Sigmoid colon (tissue), 7 donors: ENCODE measurements at places on chromosomes 4 and X. TPM values are rescaled to one million over a fixed set of nuclear protein-coding genes. Genes with fewer than 3 reads are reported as not detected.
A peak's percentile ranks its signal among the peaks of the same experiment; 100 is the strongest.

EIF2S3 gene
- total RNA-seq = 134 TPM

DNA sequence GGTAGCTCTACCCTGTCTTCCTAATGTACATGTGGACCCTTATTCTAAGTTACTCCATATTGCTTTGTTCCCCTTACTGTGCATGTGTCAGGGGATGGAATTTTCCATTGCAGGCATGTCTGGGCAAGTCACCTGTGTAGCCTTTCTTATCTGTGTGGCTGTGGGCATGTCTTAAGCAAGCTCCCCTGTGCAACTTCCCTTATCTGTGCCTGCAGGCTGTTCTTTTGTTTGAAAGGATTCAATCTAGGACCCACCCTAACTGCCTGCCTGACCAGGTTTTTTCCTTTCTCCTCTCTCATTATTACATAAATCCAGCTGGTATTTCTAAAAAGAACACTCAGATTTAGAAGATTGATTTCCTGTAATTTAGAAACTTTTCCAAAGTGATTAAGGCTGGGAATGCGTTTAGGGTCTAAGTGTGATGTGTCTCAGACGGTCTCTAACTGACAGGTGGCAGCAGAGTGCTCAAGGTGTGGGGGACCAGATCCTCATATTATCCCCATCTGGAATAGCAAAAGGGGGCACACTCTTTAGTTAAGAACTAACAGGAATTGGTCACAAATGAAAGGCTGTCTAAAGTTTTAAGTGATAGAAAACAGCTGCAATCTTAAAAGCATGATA, 198.9 kb upstream of the PPP1R2C start:
- DNase-seq = no peak

ENOX2 gene
- total RNA-seq = 21.4 TPM

DNA sequence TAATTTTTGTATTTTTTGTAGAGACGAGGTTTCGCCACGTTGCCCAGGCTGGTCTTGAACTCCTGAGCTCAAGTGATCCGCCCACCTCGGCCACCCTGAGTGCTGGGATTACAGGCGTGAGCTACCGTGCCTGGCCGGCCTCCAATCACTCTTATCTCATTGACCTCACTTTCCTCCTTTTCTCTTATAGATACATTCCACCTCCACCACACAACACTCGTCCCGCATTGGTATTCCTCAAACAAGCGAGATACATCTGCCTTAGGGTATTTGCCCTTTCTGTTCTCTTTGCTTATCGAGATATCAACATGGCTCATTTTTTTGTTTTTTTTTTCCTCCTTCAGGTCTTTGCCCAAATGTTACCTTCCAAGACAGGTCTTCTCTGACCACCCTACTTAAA, 1.8 kb upstream of the PRPS1 start:
- no peak for DNase-seq

DNA sequence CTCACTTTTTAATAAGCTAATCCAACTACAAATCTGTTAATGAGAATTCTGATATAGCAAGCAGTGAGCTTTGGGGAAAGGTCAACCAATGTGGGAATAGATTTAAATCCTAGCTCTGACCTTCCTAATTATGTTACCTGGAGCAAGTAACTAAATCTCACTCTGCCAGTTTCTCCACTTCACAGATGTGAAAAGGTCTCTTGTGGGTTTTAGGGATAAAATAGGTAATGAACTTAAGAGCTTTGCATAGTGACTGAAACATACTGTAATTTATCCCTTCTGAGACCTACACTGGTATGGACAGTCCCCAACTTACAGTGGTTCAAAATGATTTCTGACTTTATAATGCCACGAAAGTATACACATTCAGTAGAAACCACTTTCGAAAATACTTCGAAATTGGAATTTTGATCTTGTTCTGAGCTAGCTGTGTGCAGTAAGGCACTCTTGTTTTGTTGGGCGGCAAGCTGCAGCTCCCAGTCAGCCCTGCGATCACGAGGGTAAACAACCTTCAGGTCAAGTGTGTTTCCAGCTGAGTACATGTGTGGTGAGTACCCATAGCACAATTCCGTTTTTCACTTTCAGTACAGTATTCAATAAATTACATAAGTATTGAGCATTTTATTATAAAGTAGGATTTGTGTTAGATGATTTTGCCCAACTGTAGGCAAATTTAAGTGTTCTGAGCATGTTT, 93.7 kb downstream of the ADGRL3 start:
- no peak for DNase-seq

GRCh38 chr4:183541010-183541751, 36.3 kb downstream of the ING2 start:
- DNase-seq = no peak

DNA sequence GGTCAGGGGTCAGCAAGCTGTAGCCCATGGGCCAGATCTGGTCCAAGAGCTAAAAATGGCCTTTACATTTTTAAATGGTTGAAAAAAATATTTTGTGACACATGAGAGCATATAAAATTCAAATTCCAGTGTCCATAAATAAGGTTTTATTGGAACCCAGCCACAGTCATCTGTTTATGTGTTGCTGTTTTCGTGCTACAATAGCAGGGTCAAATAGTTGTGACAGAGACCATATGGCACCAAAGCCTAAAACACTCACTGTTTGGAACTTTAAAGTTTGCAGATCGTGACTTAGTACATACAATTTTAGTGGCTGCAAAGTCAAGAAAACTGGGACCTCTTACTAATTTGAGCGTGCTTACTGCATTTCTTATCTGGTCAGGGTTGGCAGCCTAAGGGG, 29.2 kb downstream of the LAMP2 start:
- no peak for DNase-seq

AMBN gene
- not detected for total RNA-seq

VCX3A gene
- not detected for total RNA-seq

DNA sequence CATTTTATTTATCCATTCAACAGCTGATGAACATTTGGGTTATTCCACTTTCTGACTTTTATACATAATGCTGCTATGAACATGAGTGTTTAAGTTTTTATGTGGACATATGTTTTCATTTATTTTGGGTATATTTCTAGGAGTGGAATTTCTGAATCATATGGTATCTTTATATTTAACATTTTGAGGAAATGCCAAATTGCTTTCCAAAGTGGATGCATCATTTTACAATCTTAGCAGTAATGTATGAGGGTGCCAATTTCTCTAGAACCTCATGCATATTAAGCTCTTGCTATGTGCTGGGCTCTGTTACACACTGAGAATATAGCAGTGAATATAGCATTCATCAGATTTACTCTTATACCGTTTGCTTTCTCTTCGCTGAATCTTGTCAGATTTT, 983.7 kb downstream of the STIM2 start:
- no peak for DNase-seq

GRCh38 chr4:136713140-136713539, 819.2 kb downstream of the PCDH18 start:
- no peak for DNase-seq

DNA sequence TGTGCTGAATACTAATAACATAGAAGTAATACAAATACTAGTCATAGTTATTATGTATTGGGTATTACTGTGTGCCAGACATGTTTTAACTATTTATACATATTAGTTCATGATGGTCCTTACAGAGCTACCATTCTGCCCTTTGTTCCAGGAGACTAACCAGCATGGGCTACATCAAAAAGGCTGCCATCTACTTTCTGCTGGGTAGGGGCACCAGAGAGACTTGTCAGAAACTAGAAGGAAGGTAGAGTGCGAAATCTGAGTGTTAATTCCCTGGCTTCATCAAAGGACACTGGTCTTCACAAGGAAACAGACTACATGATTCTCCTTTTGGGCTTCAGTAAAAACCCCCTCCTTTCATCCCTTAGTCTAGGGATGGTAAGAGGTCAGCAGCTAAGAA, 347.8 kb downstream of the GBA3 start:
- DNase-seq = no peak

GRCh38 chr4:75422998-75423397, 91.2 kb downstream of the RCHY1 start:
- no peak for DNase-seq

DNA sequence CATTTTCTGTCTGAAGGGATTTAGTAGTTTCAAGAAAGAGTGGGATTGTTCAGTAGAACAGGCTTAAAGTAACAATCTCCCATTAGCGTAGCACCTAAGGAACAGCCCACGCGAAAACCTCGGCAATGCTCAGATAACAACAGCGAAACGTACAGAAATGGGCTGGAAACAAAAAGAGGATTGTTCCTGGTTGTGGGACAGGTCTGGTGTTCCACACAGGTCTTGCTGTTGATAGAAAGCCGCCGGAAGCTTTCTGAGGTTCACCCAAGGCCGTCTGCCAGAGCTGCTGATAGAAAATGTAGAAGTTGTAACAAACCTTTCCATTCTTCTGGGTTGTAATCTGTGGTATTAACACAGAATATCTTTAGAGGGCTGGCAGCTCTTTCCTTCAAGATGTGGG, 69.4 kb upstream of the CLCN4 start:
- DNase-seq = no peak

CTAG2 gene
- not detected for total RNA-seq

GRCh38 chr4:170491981-170492380, 402.2 kb upstream of the AADAT start:
- no peak for DNase-seq

DNA sequence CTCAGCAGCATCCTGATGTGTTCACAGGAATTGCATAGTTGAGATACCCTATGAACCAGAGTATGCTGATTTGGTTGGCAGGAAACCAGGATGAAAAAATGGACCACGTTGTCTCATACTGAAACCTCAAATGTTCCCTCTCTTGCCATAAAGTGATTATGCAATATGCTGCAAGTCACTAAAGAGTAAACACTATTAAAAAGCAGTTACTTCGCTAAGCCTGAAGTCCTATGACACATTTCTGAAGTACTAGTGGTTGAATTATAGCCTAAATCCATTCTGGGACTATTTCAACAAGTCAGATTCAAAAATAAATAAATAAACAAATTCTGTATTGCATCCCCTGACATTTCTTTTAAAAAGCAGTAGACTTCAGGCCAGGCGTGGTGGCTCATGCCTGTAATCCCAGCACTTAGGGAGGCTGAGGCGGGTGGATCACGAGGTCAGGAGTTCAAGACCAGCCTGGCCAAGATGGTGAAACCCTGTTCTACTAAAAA, 106.0 kb upstream of the NAP1L5 start:
- peak; percentile 72 for DNase-seq

SCRG1 gene
- 4.8 TPM for total RNA-seq

- DNase-seq = no peak
Observed at GRCh38 chr4:64889906-64890610, 480.8 kb upstream of the TECRL start.

GRCh38 chr4:86482306-86483172, 111.6 kb upstream of the PTPN13 start:
- no peak for DNase-seq

PNMA5 gene
- total RNA-seq = not detected

- peak; percentile 48 for DNase-seq
Observed at GRCh38 chr4:59060002-59060846, 1950.0 kb upstream of the IGFBP7 start.

TRPC5OS gene
- not detected for total RNA-seq

SLC10A4 gene
- 2.5 TPM for total RNA-seq

DNA sequence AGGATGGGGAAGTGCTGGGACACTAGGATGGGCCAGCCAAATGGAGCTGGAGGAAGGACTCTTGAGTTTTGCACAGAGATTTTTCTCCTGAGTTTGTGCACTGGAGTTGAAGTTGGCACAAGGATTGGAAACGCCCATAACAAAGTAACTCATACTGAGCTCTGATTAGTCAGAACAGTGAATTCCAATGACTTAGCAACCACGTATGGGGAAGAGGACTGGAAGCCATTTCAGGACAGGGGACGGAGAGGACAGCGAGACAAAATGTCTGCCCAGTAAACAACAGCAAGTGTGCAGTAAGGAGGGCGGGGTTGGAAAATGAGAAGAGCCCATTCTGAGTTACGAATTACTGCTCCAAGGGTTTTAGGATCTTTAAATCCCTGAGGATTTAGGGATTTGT, 5.9 kb downstream of the RIPPLY1 start:
- DNase-seq = no peak

GRCh38 chrX:115053223-115053622, 35.8 kb upstream of the IL13RA2 start:
- no peak for DNase-seq

GRCh38 chrX:136747003-136747986, 33.4 kb downstream of the ARHGEF6 start:
- DNase-seq = no peak

DNA sequence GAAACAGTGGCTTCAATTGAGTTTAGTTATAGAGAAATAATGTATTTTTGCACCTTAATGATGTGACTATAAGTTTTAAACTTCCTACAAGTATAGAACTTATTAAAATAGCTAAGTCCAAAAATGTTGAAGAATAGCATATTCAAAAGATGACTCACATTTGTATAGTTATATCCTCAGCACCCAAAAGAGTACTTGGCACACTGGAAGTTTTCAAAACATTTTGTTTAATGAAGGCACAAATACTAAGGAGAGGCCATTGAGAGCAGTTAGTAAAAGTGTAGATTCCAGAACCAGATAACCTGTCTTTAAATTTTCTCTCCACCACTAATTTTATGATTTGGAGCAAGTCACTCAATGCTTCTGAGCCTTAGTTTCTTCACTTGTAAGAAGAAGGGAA, 226.9 kb upstream of the MID1 start:
- DNase-seq = no peak

CRLF2 gene
- total RNA-seq = 0.71 TPM

DNA sequence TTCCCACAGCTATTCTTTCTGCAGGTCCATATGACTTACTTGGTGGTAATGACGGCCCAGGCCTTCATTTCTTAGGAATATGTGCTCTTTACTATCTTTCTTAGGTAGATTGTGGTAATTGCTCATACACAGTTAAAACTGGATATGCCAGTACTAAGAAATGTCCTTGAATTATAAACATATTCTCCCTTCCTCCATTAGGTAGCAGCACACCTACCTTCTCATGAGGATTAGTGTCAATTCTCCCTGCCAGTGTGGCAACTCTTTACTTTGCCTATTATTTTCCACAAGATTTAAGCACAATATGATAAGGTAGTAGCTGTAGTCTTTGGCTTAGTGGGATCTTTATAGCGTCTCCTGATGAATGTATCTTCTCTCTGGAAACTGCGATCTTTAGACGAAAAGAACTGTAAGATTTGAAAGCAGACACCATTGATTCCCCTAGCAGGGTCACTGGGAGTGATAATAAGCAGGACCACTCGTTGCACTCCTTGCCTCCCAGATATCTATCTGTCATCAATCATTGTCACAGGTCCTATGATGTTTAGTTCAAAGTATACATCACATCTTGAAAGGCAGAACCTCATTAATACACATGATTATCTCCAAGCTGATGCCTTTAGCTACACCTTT, 1240.7 kb downstream of the C4orf33 start:
- no peak for DNase-seq

DNA sequence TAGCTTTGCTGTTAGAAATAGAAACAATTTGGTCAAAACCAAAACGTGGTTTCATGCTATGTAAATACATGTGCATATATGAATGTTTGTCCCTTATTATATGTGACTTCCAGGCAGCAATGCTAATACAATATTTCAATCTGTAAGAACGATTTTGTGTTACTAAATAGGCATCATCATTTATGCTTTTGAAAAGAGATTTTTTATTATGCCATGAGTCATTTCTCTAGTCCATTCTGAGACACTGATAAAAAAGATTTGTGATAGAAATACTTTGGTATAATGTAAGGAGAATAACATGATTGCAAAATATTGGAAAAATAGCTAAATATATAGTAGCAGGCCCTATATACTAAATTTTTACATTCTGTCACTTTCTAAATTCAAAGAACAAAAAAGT, 28.9 kb downstream of the SYNPO2 start:
- DNase-seq = no peak

RXFP1 gene
- not detected for total RNA-seq

SMR3B gene
- not detected for total RNA-seq
